ENCODE measurements at places on chromosomes 16 and 17.

DNA sequence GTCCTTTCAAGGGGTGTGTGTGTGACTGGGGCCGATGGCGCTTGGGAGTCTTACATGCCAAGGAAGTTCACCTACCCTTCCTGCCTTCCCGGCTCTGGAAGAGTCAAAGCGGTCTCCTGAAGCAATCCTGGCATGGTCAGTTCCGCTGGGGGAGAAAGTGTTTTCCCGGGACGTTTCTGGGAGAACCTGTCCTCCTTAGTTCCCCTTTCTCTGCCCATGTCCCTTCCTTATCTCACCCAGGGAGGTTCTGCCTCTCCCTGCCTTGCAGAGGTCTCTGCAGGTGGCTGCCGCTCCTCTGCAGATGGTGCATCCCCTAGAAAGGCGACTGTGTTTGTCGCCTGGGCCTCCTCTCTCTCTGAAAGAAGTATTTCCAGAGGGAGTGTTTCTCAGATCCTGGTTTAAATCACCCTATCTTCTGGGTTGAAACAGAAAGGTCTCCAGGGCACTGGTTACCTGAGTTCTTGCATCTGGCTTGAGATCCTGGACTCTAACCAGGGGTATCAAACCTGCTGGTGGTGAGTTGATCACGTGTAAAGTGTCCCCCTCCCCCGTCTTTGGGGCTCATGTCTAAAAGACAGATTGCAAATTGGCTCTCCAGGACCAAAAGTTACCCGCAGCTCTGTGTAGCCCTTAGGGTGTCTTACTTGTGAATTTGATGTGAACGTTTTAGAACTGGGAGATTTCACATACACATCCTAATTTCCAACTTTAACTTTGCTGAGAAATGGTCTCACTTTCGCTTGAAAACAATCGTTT, 1.9 kb downstream of the PRKCB start:
- no peak for DNase-seq

DNA sequence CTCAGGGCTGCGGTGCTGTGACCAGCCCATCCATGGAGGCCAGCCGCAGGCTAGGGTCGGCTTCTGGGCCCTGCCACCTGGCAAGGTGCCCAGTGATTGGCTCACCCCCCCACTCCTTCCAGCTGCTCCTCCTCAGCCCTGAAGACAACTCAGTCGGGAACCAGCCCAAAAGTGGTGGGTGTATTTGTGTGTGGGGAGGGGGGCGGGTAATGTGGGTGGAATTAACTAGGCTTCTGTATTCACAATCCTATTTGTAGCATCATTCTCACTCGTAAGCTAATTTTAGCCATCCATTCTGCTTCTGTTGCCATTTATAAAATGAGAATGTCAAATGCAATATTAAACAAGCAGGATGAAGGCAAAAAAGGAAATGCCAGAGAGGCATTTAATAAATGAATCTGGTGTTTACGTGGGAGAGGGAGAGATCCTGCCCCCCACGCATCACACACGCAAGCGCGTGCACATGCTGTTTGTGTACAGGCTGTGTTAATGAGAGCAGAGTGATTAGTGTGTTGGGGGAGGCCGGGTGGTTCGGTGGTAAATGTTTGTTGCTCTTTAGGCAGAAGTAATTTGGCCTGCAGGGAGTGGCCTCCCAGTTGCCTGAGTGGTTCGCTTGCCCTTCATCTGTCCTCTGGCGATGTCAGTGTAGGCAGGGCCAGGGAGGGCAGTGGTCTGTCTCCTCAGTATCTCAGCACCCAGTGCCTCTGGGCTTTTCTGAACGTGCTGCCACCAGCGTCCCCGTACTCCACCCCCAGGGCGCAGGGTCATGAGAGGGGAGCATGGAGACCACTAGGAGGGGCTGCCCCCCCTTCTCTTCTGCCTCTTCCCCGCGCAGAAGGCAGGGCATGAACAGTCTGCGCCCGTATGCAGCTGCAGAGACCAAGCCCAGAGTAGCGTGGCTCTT, 140.1 kb downstream of the CCDC182 start:
- DNase-seq = no peak

DNA sequence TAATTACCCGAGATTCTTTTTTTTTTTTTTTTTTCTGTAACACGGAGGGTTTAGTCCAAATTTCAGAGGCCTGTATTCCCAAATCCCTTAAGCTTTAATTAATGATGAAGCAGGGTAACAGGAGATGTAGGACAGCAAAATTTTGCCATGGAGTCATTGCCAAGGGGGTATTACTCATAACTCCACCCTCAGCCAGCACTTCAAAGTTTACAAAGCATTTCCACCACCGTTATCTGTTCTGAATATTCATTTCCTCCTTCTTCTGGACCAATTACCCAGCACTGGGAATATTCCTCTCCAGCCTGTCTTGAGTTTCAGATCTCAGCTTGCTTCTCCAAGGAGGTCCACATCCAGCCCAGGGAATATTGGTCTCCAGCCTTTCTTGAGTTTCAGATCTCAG, 747.5 kb upstream of the EEF2KMT start:
- DNase-seq = no peak

DNA sequence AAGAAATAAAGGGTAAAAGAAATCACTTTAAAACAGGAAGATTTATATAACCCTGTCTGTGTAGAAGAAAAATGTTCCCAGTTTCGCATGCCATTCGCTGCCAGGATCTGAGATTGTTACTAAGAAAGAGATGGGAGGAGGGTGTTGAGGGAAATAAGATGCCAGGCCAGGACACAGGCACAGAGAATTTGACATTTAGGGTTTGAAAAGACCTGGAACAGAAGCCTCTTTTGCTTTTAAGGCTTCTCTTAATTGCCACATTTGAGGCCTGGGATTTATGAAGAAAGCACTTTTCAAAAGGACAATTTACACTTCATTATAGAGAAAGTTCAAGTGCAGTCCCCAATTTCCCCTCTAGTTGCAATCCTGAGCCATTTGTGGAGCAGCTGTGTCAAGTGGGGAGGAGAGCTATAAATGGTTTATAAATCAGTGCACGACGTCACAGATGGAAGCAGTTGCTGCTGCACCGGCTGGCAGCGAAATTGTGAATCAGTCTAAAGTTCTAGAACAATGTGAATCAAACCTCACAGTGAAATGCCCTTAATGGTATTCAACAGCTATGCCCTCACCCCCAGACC, 26.5 kb upstream of the C16orf87 start:
- no peak for DNase-seq

DNA sequence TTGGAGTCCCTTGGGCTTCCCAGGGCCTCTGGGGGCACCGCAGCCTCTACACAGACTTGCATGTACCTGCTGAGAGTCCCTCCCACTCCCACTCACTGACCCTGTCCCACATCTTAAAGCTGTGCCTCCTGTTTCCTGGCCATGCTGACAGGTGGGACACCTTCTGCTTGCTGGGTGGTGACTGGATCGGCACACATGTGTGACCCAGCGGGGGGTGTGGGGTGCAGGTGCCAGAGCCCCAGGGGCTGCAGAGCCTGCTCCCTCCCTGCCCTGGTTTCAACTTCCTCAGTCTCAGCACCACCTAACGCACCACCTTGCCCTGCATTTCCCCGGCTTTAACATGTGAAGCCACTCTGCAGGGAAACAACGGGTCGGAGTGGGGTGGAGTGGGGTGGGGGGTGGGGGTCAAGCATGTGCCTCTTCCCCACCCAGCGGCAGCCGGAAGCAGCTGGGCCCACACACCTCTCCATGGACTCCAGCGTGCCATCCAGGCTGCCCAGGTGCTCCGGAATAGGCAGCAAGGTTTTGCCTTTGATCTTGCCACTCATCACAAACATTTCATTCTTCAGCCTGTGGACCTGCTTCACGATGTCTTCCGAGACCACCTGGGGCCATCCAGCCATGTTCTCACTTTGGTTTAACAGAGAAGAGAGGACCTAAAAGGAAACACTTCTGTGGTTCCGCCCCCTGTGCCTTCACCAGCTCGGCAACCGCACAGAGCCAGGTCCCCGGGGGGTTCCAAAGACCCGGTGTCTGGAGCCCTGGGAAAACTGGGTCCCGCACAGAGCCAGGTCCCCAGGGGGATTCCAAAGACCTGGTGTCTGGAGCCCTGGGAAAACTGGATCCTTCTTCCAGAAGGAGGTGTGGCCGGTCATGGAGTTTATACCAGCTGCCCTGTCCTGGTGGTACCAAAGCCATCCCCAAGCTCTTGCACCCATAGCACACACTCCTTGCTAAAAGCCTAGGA, 4.7 kb downstream of the DNAH17 start:
- DNase-seq = no peak

DNA sequence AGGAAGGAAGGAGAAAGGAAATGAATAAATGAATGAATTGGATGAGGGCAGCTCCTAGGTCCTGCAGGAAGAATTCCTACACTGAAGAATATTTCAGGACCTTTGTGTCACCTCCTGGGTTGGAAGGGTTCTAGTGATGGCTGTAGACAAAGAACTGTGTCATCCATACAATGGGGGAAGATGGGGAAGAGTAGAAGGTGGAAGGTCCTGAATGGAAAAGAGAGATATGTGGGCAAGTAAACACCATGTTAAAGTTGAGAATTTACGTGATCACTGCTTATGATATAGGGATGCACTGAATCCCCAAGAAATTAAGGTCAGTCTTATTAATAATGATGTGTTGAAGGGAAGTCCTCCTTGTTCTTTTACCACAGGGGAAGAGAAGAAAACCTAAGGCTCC, 4.2 kb upstream of the SUPT4H1 start:
- no peak for DNase-seq
